ENCODE measurements at places on chromosomes 6 and 20. TPM values are rescaled to one million over a fixed set of nuclear protein-coding genes. Genes with fewer than 3 reads are reported as not detected.
A peak's percentile ranks its signal among the peaks of the same experiment; 100 is the strongest.

- no peaks in the 10 kb centered on the region for H3K4me1 ChIP-seq
- no peak overlapping the region for H3K27ac ChIP-seq
- H3K27me3 ChIP-seq, result no peaks in the 10 kb centered on the region
- no peaks in the 10 kb centered on the region for H3K36me3 ChIP-seq
- peak; percentile 31 for DNase-seq
These were observed 19.8 kb upstream of the MAP1LC3A start for GRCh38 chr20:34538671-34539123.

- DNase-seq, result no peak
- H3K36me3 ChIP-seq, result no peaks in the 10 kb centered on the region
- H3K27ac ChIP-seq, result no peak overlapping the region
- no peak overlapping the region for H3K4me3 ChIP-seq
These were observed 78.3 kb upstream of the TIAM2 start for GRCh38 chr6:154916857-154917256.

The ERVFRD-1 gene
- 0.14 TPM for total RNA-seq

GRCh38 chr6:166258854-166259276, 49.3 kb downstream of the PRR18 start:
- DNase-seq, result no peak
- H3K27me3 ChIP-seq, result peaks cover under 1% of the 10 kb centered on the region
- no peak overlapping the region for H3K27ac ChIP-seq

The MPIG6B gene
- total RNA-seq, result not detected

DNA sequence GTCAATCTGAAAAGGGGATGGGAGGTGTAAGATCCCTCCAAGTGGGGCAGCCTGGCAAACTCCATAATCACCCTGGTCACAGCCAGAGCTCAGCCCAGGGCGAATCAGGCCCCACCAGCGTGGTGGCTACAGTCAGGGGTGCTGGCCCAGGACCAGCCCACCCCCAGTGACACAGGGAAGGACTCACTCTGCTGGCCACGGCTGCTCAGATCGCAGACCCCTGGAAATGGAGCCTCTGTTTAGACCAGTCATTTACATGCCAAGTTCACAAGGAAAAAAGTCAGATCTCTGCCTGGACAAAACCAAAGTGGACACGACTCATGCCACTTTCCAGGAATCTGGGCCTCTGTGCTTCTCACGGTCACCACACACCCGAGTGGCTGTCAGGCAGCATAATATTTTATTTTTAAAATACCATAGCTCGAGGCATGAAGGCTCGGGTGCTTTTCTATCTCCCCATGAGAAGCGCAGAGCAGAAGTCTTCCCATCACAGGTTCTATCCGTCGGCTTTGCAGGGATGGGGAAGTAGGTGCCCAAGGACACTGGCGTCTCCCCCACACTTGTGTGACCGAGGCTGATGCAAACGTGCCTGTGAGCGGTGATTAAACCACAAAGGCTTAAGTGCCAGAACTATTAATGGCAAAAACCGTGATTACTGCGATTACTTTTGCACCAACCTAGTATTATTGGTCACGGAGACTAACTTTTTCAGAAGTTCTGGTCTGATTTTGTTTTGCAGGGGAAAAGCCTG, 13.0 kb downstream of the PXDC1 start:
- H3K36me3 ChIP-seq, result no peaks in the 10 kb centered on the region
- H3K27me3 ChIP-seq, result no peaks in the 10 kb centered on the region
- no peaks in the 10 kb centered on the region for H3K4me1 ChIP-seq
- no peak overlapping the region for H3K4me3 ChIP-seq
- peak; percentile 11 for DNase-seq

- H3K27me3 ChIP-seq, result no peaks in the 10 kb centered on the region
- no peak overlapping the region for H3K4me3 ChIP-seq
- H3K36me3 ChIP-seq, result no peaks in the 10 kb centered on the region
- peaks cover 12% of the 10 kb centered on the region for H3K4me1 ChIP-seq
These were observed 7.3 kb upstream of the NAA20 start for GRCh38 chr20:20009784-20010253.

The LZTS3 gene
- total RNA-seq, result 11.1 TPM

The SLC25A27 gene
- total RNA-seq, result 47.2 TPM

GRCh38 chr6:604579-604978, 52.3 kb downstream of the HUS1B start:
- DNase-seq, result no peak
- no peak overlapping the region for H3K4me3 ChIP-seq
- H3K4me1 ChIP-seq, result no peaks in the 10 kb centered on the region
- H3K36me3 ChIP-seq, result no peaks in the 10 kb centered on the region
- no peaks in the 10 kb centered on the region for H3K27me3 ChIP-seq

DNA sequence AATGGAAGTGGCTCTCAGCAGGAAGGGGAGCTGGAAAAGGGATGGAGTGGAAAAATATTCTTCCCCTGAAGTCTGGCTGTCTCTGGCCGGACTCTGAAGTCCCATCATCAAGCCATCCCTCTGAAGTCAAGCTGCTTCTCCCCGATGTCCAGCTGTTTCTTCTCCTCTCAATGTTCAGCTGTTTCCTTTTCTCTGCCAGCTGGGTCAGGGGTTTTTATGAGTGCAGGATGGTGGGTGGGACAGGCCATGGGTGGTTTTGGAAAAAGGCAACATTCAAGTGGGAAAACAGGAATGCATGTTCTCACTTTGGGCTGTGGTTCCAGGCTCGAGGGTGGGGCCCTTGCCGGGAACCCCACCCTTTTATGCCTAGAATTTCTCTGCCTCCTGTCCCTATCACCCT, 48.4 kb upstream of the FAM184A start:
- H3K36me3 ChIP-seq, result no peaks in the 10 kb centered on the region
- no peaks in the 10 kb centered on the region for H3K4me1 ChIP-seq
- H3K4me3 ChIP-seq, result no peak overlapping the region
- H3K27ac ChIP-seq, result no peak overlapping the region
- no peaks in the 10 kb centered on the region for H3K27me3 ChIP-seq
- DNase-seq, result no peak

DNA sequence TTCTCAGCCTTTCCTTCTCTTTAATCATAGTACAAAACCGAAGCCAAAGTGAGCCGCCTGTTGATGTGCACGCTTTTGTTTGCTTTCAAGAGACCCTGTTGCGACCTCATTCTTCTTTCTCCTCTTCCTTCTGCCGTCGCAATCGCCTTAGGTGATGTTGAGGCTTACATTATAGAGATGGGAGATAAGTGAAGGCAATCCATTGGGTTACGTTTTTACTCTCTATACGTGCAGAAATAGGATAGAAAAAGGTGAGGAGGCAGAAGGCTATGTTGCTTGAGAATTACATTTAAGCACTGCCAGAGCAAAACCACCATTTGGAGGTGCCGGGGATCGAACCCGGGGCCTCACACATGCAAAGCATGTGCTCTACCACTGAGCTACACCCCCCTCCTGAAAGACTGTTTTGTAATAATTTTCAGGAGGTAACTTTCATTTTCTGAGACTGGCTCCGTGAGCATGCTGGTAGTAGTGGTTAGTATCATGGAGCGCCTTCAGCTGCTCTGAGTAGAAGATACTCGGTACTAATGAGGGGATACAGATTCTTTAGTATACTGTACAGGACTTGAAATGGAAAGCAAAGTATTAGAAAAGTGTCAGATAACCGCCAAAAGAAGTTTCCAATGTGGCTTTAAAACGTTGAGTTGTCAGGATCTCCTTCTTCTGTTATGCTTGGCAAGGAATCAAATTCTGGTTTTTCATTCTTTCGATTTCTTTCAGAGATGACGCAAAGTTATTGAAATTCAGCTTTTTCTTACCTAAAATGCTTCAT, 165.6 kb downstream of the TRIM27 start:
- no peaks in the 10 kb centered on the region for H3K36me3 ChIP-seq
- no peaks in the 10 kb centered on the region for H3K4me1 ChIP-seq
- H3K4me3 ChIP-seq, result no peak overlapping the region
- DNase-seq, result no peak

GRCh38 chr6:159756508-159756907, 5.3 kb upstream of the ACAT2 start:
- H3K27me3 ChIP-seq, result no peaks in the 10 kb centered on the region
- no peaks in the 10 kb centered on the region for H3K36me3 ChIP-seq
- DNase-seq, result no peak
- no peak overlapping the region for H3K27ac ChIP-seq

DNA sequence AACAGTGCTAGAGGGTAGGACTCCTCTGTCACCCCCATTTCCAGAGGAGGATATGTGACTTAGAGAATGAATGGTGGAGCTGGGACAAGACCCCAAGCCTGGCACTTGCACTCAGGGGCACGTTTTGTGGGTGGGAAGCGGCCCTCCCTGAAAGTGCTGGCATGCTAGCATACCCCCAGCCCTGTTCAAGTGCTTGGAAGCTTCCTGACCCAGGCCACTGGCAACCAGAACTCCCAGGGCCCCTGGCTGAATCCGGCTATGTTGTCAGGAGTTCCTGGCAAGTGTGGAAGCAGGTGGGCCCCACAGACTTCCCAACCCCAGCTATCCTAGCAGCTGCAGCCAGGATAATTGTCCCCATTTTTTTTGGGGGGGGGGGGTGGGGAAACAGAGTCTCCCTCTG, 35.6 kb upstream of the TGM2 start:
- no peak for DNase-seq
- no peaks in the 10 kb centered on the region for H3K36me3 ChIP-seq
- no peak overlapping the region for H3K27ac ChIP-seq
- no peaks in the 10 kb centered on the region for H3K4me1 ChIP-seq
- H3K4me3 ChIP-seq, result no peak overlapping the region
